RCC 7860 (cell line): ENCODE measurements at places on chromosomes 2 and 18.

GRCh38 chr2:72427022-72427861 is 279.6 kb upstream of the CYP26B1 start:
- DNase-seq = no peak

DNA sequence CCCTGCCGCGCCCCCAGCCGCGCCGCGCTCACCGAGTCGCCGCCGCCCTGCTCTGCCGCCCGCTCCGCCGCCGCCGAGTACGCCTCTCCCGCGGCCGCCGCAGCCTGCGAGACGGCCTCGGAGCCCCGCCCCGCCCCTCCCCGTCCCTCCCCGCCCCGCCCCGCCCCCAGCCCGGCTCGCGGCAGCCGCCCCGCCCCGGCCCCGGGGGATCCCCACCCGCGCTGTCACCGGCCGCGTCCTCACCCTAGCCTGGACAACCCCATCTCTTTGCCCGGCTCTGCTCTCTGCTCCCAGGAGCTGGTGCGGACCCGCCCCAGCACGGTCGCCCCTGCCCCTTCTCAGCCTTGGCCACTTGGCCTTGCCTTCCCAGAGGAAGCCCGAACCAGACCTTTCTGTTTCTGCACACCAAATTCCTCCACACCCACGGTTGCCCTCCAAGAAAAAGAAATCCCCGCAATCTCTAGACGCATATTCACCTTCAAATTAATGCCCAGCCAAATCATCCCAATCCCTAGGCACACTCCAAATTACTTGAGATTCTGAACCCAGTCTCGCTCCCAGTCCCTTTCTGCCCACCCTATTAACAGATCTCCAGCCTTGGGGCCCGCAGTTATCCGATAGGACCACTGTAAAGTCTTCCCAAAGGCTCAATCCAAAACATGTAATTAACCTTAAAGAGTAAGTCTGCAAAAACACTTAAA is at the start of gene CYRIA:
CYRIA (minus strand) TSS at position 87 of the 701 bp plus-strand sequence. CDS start 77,715 bp downstream, outside the sequence.
- DNase-seq = no peak

DNA sequence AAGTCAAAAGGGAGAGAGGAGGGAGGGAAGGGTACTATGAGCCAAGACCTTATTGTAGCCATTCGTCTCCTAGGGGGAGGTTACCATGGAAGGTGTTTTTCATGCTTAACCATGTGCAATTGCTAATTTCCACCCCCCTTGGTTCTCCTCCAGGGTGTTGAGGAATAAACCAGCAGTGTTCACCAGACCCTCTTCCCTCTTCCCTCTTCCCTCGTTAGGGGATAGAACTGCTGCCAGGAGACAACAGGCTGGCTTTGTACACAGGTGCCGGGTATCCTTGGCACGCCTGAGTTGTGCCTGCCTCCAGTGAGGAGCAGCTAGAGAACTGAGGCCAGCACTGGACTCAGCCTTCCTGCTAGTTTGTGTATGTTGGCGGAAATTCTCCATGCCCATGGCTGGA is 41.1 kb upstream of the ARL5A start:
- DNase-seq = no peak

GRCh38 chr18:48284743-48285142 is 124.4 kb downstream of the ZBTB7C start:
- DNase-seq = no peak

DNA sequence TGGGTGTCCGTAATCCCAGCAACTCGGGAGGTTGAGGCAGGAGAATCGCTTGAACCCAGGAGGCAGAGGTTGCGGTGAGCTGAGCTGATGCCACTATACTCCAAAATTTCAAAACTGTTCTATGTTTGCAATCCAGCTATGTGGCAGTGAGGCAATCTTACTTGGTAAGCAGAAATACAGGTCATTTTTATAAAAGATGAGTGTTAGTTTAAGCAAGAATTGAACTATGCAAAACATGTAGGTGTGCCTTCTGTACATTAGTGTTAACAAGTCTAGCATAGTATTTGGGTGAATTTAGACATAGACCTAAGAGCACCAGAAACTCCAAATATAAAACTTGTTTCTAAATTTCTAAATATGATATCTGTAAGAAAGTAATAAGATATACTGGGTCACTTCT is 7.2 kb downstream of the DSC1 start:
- no peak for DNase-seq

GRCh38 chr2:195151711-195152110 is 505.3 kb upstream of the SLC39A10 start:
- no peak for DNase-seq

DNA sequence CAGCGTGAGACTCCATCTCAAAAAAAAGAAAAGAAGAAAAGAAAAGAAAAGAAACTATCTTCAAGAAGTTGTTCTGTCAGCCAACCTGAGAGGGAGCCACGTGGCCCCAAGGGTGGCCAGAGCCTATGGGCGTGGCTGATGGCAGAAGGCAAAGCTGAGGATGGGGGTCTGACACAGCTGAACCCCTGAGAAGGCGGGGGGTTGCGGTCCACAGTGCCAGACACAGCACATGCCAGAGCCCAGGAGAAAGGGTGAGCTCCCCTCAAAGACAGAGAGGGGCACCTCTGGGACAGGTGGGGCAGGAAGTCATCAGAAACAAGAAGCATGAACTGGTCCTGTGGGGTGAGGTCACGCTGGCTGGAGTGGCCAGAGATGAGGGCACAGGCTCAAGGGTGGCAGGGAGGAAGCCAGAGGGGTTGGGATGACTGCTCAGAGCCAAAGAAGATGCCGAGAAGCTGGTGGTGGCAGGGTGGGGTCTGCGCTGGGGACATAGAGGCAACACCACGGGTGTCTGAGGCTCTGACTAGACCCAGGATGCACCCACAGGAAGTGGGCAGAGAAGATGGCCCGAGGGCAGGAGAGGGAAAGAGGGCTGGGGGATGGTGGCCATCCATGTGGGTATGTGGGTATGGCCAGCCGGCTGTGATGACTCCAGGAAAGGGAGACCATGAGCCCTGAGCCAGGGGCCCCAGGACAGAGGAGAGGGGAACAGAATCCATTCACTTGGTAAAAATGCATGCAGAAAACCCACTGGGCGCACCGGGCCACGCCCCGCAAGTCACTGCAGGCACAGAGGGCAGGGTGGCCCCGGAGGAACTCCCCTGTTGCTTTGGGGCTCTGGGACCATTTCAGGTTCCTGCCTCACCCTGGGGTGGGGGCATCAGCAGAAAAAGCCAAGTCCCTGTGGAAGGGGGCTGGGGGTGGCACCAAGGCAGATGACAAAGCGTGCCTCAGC is 8.4 kb downstream of the KIF1A start:
- DNase-seq = no peak

GRCh38 chr2:112623913-112624777 is 21.6 kb upstream of the SLC20A1 start:
- DNase-seq = peak; percentile 35

DNA sequence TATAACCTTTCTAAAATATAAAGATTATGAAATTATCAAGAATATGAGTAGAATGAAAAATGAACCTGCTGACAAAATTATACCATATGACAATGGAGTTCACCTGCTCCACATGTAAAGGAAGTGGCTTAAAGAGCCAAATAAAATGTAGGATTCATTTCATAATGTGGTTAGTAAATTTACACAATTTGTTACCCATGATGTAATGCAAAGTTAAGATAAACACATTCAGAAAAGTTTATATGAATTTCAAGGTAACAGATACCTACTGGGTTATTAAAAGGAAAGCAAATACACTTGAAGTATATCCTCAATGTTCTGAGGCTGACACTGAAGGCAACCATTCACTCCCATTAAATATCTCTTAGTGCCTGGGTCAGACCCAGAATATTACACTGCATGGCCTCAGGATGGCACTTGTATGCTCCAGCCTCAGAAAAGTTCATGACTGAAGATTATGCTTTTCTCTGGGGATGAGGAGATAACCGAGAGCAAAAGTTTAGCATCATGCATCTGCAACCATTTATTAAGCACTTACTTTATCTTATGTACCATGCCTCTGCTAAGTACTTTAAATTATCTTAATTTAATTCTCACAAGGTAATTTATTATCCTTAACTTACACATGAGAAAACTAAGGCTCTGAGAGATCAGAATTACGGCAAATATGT is 6.2 kb downstream of the STRN start:
- DNase-seq = no peak

DNA sequence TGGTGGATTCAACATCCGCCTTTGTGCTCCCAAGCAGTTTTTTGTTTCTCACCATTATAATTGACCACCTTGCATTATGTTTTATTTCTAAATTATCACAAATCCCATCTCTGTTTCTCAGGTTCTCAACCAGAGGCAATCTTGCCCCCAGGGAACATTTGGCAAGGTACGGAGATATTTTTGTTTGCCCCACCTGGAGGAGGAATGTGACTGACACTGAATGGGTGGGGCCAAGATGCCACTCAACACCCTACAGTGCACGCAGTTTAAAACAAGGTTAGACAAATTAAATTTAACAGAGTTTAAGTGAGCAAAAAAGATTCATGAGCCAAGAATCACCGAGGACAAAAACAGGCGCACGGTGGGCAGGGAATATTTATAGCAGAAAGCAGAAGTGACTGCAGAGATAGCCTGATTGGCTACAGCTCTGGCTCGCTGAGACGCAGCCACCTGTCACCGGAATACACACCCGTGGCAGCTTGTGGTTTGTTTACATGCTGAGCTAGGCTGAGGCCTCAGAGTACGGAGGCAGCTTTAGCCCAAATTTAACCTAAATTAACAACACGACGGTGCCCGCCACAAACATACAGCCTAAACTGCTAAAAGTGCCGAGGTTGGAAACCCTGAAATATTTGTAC is 150.0 kb upstream of the ALKAL2 start:
- no peak for DNase-seq
